ENCODE measurements at places on chromosomes 7 and 10. TPM values are rescaled to one million over a fixed set of nuclear protein-coding genes. Genes with fewer than 3 reads are reported as not detected.

ATOH7 gene
- not detected for total RNA-seq

DNA sequence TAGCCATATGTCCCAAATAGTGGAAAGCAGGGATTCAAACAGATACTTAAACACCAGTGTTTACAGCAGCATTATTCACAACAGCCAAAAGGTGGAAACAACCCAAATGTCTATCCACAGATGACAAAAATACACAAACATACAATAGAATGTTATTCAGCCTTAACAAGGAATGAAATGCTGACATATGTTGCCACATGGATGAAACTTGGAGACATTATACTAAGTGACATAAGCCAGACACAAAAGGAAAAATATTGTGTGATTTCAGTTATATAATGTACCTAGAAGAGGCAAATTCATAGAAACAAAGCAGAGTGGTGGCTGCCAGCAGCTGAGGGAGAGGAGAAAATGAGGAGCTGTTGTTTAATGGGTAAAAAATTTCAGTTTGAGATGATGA is 533.9 kb upstream of the FZD8 start:
- no peak for DNase-seq

- no peak for DNase-seq
Observed at GRCh38 chr7:96836456-96836855, 126.8 kb upstream of the SEM1 start.

DNA sequence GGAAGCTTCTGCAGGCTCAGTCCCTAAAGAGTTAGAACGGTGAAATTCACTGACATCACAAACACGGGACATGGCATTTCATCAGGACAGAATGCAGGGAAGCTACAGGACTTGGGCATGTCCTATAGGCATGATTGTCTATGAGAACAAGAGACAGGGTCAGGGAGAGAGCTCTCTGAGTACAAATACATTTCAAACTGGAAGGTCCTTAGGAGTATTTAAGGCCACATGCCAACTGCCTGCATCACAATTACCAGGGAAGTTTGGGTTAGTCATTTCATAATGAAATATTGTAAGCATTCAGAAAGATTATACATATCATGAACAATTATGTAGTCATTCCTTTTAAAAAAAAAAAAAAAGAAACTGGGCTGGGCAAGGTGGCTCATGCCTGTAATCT is 71.3 kb downstream of the CREB3L2 start:
- DNase-seq = peak; percentile 69

GRCh38 chr10:34612938-34613337 is 202.2 kb downstream of the PARD3 start:
- no peak for DNase-seq

DNA sequence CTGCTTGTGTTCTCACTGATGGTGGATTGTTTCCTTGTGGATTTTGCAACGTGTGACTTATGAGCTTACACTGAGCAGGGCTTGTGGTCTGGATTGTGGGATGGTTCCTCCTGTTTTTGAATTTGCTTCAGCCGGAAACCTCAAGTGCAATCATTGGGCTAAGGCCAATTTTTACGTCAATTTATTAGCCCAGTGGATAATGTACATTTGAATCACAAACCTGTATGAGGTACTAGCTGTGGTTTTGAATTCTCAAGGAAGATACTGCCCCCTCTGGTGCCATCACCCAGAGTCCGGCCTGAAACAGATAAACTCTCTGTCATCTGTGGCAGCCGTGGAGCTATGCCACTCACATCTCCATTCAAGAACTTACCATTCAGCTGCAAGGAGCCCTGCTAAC is 7.3 kb upstream of the ZNF777 start:
- no peak for DNase-seq

GRCh38 chr7:151059367-151060112 is at the start of gene SLC4A2:
Gene SLC4A2, plus strand, starts transcription at chr7:151059589. Its CDS starts 2,399 bp downstream, at chr7:151061988.
- DNase-seq = peak; percentile 74

PTEN gene
- 19.6 TPM for total RNA-seq

SFMBT2 gene
- not detected for total RNA-seq

GRCh38 chr7:29397398-29397797 is 166.2 kb upstream of the PRR15 start:
- DNase-seq = no peak

CDNF gene
- total RNA-seq = 0.92 TPM

GRCh38 chr7:98686466-98687080 is 69.5 kb downstream of the NPTX2 start:
- DNase-seq = no peak

GRCh38 chr7:111960984-111961383 is 245.2 kb downstream of the DOCK4 start:
- no peak for DNase-seq

DNA sequence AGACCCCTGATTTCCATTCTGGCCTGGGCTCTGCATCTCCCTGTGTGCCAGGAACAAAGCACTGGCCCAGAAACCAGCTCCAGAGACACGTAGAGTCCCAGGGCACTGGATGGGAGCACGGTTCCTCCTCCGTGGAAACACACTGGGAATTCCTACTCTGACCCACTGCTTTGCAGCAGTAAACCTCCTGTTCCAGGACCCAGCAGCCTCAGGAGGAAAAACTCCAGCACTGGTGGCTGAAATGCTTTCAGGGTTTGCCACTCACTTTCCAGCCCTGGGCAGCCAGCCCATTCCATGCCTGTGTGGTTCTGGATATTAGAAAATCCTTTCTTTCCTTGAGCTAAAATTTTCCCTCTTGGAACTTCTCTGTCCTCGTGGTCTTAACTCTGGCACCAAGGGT is 58.0 kb downstream of the FAM171A1 start:
- no peak for DNase-seq

DNA sequence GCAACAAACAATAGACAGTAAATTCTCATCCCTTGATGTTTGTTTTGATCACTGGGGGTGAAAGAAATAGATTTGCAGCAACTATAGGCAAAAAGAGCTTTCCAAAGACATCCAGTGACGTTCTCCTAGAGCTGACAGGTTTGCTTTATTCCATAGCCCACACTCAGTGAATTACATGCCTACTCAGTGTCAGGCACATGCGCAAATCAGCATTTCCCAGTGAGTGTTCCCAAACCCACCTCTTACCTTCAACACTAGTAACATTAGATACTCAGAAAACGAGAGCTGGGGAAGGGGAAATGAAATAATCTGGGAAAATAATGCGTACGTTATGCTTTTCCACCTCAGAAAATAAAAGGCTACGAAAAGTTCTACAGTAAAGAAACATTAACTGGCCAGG is 144.1 kb downstream of the CPEB3 start:
- DNase-seq = no peak

HTR7 gene
- 6.4 TPM for total RNA-seq

GRCh38 chr7:143360788-143361551 is 1.5 kb downstream of the FAM131B start:
- DNase-seq = no peak

CYCS gene
- 67.8 TPM for total RNA-seq

GRCh38 chr7:98418636-98419315 is 17.9 kb upstream of the BAIAP2L1 start:
- peak; percentile 90 for DNase-seq

- DNase-seq = no peak
Observed at GRCh38 chr7:95976369-95977060, 204.2 kb downstream of the DYNC1I1 start.

DNA sequence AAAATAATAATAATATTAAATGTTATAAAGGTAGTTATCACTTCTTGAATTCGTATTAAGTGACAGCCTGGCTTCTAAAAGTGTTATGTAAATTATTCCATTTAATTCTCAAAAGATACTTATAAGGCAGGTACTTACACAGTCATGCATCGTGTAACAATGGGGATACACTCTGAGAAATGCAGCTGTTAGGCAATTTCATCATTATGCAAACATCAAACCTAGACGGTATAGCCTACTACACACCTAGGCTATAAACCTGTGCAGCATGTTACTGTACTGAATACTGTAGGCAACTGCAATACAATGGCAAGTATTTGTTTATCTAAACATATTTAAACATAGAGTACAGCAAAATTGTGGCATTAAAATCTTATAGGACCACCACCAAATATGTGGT is 1.5 kb downstream of the IFIT1 start:
- no peak for DNase-seq

GRCh38 chr7:7732621-7733281 is 14.3 kb upstream of the RPA3 start:
- DNase-seq = no peak

DNA sequence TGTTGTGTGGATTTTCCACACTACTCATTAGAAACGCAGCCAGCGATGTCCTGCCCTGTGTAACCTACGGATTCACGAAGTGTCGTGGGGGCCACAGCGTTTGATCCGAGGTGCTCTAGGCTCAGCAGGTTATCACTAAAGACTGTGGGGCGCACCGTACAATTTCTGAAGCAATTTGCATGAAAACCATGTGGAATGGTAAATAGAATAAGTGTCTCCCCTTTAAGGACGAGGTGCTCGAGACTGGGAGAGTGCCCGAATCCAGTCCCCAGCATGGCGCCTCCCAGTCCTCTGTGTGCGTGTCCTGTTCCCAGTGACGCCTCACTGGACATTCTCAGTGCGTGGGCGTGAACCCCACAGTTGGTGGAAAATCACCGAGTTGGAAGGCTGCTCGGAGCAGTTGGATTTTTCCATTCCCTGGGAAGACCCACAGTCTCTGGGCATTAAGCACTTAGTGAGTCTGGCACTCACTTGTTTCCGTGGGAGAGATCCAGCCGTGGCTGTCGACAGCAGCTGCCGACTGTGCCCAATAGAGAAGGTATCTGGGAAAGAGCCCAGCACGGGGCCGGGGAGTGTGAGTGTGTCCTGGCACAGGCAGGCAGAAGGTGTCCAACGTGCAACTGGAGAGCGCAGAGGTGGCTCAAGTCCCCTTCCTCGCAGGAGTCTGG is 37.0 kb downstream of the PFKP start:
- no peak for DNase-seq

GRCh38 chr10:34049887-34050286 is 715.4 kb upstream of the NRP1 start:
- peak; percentile 8 for DNase-seq

GRCh38 chr10:103276896-103277712 is at the start of gene INA:
Gene INA, plus strand, starts transcription at chr10:103277138. Its CDS starts 74 bp downstream, at chr10:103277212.
- DNase-seq = no peak

- DNase-seq = peak; percentile 81
Observed at GRCh38 chr10:93991596-93992284, 2.0 kb upstream of the PLCE1 start.

DNA sequence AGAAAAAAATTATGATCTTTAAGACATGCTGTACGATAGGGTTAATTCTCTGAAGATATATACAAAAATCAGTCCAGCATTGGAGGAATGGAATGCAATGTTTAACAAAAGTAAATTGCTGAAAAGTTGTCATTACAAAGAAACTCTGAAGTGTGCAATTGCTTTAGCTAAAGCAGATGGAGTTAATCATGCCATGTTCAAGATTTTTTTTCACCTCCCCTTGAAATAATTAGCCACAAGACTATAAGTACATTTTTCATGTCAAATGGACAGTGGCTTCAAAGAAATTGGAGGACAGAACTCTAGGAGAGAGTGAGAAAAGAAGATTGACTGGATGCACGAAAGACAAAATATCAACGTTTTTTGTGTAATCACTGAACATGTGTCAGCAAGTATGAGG is 63.1 kb upstream of the MEOX2 start:
- DNase-seq = no peak

Data from MG63 (cell line).